Mesothelial cell of epicardium (in vitro differentiated cells): ENCODE measurements at places on chromosomes 4 and X. TPM values are rescaled to one million over a fixed set of nuclear protein-coding genes. Genes with fewer than 3 reads are reported as not detected.
A peak's percentile ranks its signal among the peaks of the same experiment; 100 is the strongest.

Gene VCX3A
- 0.40 to 0.63 TPM (median 0.41 TPM) in 3 replicates for total RNA-seq

DNA sequence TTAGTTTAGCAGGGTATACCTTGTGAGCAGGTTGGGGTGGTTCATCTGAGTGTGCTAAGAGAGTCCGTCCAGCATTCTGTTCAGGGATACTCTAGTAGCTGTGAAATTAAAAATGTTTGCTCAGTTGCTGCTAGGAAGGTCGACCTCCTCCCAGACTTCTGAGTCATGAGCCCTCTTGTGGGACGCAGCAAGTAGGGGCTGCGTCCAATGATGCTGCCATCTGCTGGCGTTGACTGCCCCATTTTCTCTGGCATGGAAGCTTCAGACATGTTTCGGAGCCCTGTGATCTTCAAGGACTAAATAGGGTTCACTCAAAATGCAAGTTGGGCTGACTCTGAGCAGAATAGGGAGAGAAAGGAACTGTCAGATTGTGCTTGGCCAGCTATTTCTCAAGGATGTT lies 201.0 kb upstream of the ARSJ start:
- H3K4me3 ChIP-seq: no peak overlapping the region
- H3K27ac ChIP-seq: no peak overlapping the region
- peaks cover 12% of the 10 kb centered on the region for H3K36me3 ChIP-seq
- no peak for DNase-seq

GRCh38 chr4:16026160-16026761 lies 57.6 kb downstream of the PROM1 start:
- no peaks in the 10 kb centered on the region for H3K27me3 ChIP-seq
- peaks cover 12% of the 10 kb centered on the region for H3K4me1 ChIP-seq
- no peaks in the 10 kb centered on the region for H3K36me3 ChIP-seq
- H3K27ac ChIP-seq: no peak overlapping the region
- H3K4me3 ChIP-seq: no peak overlapping the region

Gene SPACA5
- not detected in 3 replicates for total RNA-seq

GRCh38 chrX:42531441-42531840 lies 246.5 kb downstream of the PPP1R2C start:
- no peaks in the 10 kb centered on the region for H3K27me3 ChIP-seq
- no peaks in the 10 kb centered on the region for H3K36me3 ChIP-seq
- no peak overlapping the region for H3K27ac ChIP-seq
- H3K4me1 ChIP-seq: peaks cover 12% of the 10 kb centered on the region
- DNase-seq: no peak

DNA sequence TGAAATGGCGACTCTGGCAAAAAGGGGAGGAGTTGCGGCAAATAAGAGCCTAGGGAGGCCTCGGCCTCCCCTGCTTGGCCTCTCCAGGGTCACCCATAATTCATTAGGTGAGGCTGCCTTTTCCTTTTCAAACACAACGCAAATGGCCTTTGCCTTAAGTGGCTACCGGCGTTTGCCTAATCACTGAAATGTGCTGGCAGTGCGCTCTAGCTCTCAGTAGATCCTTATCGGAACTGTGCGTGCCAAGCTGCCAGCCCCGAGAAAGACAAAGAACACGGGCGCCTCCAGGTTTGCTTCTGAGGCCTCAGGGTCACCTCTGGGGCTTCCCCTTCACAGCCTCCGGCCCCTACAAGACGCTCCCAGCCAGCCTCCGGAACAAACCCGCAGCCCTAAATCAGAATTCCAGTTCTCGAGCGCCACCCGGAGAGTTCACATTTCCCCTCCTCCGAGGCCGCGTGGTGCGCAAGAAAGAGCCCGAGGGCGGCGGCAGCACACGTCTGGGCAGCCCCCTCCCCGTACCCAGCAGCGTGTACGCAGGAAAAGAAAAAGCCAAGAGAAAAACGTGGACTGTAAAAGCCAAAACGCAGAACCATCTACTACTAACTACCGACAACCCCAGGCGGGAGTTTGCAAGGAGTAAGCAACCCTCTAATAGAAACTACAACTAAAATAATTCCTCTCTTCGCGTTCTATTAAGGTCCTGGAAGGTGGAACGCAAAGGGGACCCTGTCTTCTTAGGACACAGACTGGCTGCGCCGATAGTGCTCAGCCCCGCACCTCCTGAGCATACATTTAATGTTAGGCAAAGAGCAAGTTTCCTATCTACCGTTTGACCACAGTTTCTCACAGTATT lies 76.5 kb upstream of the BCOR start:
- H3K27me3 ChIP-seq: no peaks in the 10 kb centered on the region
- H3K4me3 ChIP-seq: peak overlapping the region; percentile 62
- DNase-seq: no peak
- peak overlapping the region; percentile 98 for H3K27ac ChIP-seq
- H3K4me1 ChIP-seq: peaks cover 41% of the 10 kb centered on the region

- no peak overlapping the region for H3K27ac ChIP-seq
- peaks cover 11% of the 10 kb centered on the region for H3K27me3 ChIP-seq
- no peak for DNase-seq
- H3K36me3 ChIP-seq: peaks cover 16% of the 10 kb centered on the region
- H3K4me3 ChIP-seq: no peak overlapping the region
Observed at GRCh38 chr4:37607018-37607417, 79.2 kb downstream of the RELL1 start.

Gene SERPINA7
- not detected in 3 replicates for total RNA-seq

Gene AREG
- total RNA-seq: 1.3 to 1.7 TPM (median 1.5 TPM) in 3 replicates

Gene S100G
- total RNA-seq: not detected in 3 replicates

DNA sequence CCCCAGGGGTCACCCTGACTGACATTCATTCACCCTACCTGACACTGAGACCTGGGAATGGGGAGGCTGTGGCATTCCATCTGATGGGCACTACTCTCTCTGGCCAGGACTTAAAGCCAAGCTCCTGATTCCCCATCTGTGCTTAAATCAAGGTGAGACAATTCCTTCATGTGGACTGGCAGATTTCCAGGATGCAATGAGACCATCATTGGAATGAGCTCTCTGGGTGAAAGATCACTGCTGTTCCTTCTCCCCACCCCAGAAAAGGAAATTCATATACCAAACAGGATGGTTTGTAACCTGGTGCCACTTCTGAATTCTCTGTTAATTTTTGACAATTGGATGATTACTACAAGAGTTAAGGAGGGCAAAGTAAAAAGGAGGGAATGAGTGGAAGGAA lies 354.8 kb downstream of the MID1IP1 start:
- no peaks in the 10 kb centered on the region for H3K27me3 ChIP-seq
- DNase-seq: no peak
- peaks cover 51% of the 10 kb centered on the region for H3K4me1 ChIP-seq
- no peak overlapping the region for H3K4me3 ChIP-seq
- no peaks in the 10 kb centered on the region for H3K36me3 ChIP-seq

DNA sequence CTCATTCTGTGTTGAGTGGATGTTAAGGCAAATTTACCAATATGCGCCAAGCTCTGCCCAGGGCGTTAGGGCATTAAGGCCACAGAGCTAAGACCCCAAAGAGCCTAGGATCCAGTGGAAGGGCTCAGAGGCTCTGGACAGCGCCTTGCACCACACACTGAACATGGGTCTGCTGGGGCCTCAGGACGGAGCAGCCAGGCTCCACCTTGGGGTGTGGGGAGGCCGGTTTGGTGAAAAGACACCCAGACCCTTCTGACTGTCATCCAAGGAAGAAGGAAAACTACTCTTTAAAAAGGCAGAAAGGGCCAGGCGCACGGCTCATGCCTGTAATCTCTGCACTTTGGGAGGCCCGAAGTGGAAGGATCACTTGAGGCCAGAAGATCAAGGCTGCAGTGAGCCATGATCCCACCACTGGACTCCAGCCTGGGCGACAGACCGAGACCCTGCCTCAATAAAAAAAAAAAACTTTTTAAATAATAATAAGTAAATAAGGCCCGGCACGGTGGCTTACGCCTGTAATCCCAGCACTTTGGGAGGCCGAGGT lies 1.3 kb upstream of the MRFAP1 start:
- peaks cover 29% of the 10 kb centered on the region for H3K4me1 ChIP-seq
- peak overlapping the region; percentile 43 for H3K27ac ChIP-seq
- peaks cover 17% of the 10 kb centered on the region for H3K36me3 ChIP-seq
- no peaks in the 10 kb centered on the region for H3K27me3 ChIP-seq
- DNase-seq: no peak

Gene TMEM35A
- total RNA-seq: 6.2 to 6.8 TPM (median 6.7 TPM) in 3 replicates
